ENCODE measurements at places on chromosomes 7 and 10.

GRCh38 chr7:46321556-46322205, 400.6 kb upstream of the IGFBP3 start:
- DNase-seq = peak; percentile 74

- no peak for DNase-seq
Observed at GRCh38 chr10:102038410-102038809, 17.6 kb downstream of the ARMH3 start.

GRCh38 chr7:108413782-108414492, 42.3 kb downstream of the NRCAM start:
- DNase-seq = peak; percentile 81

GRCh38 chr10:78756604-78757343, 312.0 kb upstream of the ZMIZ1 start:
- peak; percentile 96 for DNase-seq

DNA sequence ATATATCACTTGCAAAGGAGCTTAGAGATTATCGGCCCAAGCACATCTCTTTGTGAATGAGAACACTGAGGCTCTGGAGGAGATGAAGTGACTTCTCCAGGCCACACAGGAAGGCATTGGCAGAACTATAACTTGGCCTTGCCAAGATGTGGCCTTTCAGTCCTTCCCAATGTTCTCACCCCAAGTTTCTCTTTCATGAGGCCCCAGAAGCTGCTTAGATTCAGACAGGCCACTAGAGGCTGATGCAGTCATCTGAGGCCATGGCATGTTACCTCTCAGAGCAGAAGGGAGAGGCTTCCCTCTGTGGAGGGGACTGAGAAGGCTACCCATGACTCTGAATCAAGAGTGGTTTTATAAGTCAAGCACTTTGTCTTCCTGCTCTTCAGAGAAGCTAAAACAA, 1003.7 kb downstream of the LRMDA start:
- no peak for DNase-seq

GRCh38 chr7:47587976-47588375, 6.1 kb upstream of the TNS3 start:
- no peak for DNase-seq

DNA sequence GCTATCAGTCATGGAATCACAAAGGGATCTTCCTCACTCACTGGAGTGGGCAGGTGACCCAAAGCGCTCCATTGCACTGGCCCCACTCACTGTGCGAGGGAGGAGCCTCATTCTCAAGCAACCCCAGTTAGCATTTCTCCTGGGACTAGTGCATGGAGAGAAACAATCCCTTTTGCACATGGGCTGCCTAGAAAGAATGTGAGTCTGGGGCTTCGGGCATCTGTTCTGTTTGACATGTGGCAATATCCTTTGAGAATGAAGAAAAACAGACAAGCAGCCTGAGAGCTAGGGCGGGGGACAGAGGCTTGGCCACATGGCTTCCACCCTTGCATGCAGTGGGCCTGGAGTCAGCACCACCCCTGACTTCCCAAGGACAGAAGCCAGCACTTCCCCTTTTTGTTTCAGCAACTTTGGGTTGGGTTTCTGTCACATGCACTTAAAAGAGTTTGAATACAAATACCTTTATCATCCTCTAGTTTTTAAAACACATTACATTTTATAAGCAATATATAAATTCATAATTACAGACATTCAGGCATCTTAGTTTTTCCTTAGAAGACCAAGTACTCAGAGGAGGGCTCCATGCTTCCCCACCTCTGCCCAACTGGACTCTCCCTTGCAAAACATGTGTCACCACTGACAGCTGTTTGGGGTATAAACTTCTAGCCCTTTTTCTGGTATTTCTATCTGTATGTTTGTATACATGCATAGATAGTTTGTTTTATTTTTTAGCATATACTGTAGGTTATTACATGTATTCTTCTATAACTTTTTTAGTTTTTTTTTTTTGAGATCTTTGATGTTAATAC, 73.8 kb downstream of the RBM20 start:
- no peak for DNase-seq

GRCh38 chr10:15238555-15239335, 70.3 kb upstream of the NMT2 start:
- DNase-seq = peak; percentile 36

DNA sequence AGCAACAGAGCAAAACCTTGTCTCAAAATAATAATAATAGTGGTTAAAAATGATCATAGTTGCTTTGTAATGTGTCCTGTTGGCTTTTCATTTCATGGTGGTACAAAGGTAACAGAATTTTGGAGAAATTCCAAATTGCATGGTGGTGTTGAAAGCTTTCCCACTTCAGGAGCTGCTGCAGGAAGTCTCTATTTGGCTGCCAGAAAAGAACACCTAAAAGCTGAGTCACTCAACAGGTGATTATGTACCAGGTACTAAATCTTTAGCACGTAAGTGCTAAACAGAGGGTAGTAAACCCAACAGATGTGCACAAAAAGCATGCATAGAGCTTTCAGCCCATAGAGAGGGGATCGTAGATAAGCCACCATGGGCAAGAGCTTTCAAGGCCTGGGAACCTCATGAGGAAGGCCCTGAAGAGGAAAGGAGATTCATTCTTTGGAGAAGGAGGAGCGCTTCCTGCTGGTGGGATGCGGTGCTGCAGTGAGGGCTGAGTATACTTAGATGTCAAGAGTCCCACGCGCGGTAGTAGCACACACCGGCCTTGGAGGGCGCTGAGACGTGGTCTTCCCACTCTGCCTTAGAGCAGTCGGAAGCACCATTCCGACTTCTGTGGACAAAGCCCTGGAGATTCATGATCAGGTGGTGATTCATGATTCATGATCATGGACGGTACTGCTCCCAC, 118.7 kb downstream of the RALA start:
- DNase-seq = no peak

DNA sequence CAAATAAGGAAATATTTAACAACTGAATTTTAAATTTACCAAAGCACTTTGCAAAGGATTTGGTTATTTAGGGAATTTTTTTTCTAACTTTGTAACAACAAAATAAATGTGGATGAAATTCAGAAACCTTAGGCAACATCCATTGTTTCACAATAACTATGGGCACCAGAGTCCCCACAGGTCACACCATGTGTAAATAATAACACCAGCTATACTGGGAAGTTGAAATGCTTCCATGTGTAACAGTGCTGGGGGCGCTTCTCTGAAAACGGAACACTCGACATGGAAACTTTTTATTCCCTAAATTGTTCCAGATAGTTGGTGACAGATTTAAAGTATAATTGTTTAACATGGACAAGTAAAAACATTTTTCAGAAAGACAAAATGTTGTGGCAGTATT, 818.6 kb downstream of the TNS3 start:
- DNase-seq = no peak

DNA sequence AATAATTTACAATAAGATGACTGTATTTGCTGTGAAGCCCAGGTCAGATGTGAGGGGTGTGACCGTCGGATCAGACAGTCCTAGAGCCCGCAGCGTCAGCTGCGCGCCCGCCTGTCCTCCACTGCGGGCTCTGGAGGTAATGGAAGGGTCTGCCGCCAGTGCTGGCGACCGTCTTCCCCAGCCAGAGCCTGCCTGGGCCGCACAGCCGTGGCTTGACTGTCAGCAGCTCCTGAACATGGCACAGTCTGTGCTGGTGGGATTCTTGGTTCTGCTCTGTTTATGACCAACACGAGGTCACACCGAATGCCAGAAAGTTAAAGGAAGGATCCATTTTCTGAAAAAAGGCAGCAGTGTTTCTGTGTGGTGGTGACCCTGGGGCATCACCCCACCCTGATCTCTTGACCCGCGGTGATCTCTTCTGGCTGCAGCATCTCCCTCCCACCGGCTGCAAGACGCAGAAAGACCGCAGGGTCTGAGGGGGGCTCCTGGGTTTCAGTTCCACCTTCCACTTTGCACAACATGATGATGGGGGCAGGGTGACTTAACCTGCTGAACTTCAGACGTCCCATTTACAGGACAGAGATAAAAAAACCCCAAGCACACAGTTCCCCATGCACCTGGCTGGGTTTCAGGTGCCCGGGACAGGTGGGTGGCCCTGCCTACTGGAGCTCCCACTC, 103.7 kb downstream of the DNAJB6 start:
- DNase-seq = no peak

DNA sequence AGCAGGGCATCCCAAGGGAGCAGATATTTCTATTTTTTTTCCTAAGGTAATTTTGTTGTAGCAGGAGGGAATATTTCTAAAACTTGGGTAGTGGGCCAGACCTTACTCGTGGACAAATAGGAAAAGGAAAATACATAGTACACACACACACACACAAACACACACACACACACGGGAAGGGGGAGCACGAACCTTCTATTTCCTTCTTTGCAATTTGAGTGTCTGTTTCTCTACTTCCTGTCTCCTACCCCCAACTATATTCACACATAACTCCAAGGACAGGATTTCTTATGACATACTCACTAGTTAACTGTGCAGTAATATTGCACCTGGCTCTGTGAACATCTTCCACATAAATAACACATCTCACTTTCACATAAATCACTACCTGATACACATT, 4.4 kb downstream of the LDB1 start:
- DNase-seq = no peak

DNA sequence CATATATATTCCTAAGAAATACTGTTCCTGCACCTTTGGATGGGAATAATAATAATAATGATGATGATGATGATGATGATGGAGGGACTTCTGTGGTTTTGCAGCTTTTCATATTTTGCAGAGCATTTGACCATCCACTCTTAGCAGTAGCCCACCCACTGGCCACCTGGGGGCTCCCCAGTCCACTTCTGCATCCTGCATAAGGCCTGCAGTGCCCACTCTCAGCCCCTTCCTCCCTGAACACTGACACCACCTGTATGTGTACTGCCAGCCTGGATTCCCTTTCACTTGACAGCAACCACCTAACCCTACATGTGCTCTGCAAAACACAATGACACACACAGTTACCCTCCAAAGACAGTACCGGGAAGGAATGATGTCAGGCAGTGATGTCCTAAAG, 131.4 kb downstream of the ADAM12 start:
- DNase-seq = no peak

GRCh38 chr7:157627033-157627432, 290.2 kb downstream of the DNAJB6 start:
- no peak for DNase-seq

DNA sequence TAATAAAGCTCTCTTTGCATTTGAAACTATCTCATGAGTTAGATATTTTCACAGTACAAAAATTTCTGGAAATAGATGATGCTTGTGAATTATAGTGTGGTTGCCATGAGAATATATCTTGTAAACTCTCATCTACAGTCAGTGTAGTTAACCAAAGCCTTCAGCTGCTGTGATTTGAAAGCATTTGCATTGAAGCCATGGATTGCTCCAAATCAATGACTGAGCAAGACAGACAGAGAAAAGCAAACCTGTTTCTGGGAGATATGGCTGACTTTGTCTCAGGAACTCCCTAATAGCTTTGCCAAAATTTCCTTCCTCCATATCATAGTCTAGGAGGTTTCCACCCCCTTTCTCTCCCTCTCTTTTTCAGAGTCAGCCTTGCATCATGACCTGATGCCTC, 955.3 kb downstream of the REEP3 start:
- no peak for DNase-seq

DNA sequence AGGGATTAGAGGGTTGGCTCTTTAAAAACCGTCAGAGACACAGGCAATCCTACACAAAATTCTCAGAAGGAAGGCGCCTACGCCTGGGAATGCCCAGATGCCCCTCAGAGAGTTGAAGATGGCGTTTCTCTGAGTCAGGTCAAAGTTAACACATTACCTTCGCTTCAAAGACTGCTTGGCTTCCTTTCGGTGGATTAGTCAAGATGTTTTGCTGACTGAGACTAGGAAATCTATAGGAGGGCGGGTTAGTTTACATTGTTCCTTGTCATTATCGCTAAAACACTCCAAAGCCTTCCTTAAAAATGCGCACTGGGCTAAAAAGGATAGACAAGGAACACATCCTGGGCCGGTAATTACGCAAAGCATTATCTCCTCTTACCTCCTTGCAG, 995 bp upstream of the CFTR start:
- DNase-seq = no peak

DNA sequence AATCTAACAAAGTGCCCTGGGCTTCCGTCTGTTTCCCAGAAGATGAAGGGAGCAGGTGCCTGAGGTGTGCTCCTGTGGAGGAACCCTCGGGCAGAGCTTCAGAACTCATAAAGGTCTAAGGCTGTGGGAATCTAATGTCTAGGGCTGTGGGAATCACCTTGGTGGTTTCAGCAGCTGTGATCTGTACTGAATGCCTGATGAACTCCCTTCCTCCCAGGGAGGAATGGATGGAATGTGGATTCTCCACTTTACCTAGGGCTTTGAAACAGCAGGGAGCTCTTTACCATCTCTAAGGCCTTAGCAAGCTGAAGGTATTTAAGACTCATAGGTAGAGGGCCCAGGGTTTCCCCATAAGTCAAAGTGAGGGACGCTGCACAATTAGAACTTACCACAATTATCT, 36.0 kb upstream of the SEMA3E start:
- DNase-seq = no peak

GRCh38 chr10:49360271-49361177, 35.4 kb downstream of the DRGX start:
- DNase-seq = peak; percentile 68

DNA sequence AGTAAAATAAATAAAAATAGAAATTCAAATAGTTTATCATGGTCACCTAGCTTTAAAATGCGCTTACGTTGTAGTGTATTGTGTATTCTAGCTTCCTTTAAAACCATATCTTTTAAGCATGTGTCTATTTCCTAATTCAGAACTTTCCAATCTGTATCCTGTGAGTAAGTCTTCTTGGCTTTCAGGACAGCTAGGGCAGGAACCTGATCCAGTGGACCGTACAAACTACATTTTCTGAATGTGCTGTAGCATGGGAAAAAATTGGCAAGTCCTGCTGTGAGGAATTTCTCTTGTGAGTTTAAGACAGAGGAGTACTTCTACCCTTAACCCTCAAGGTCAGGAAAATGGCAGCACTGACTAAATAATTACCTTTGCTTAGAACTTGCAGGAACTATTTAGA, 12.1 kb downstream of the OPN1SW start:
- DNase-seq = no peak

DNA sequence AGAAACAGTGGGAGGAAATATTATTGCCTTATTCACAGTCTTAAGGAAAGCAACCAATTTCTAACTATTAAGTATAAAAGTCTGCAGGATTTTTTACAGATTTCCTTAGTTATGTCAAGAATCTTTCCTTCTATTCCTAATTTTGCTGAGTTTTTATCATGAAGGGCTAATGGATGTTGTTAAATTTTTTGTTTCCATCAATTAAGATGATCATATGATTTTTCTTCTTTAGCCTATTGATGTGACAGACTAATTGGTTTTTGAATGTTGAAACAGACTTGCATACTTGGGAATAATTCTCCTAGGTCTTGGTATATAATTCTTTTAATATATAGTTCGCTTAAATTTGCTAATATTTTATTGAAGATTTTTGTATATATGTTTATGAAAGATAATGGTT, 569.1 kb upstream of the KCND2 start:
- DNase-seq = no peak

GRCh38 chr7:38321515-38321944, 48.1 kb upstream of the TARP start:
- DNase-seq = peak; percentile 88

DNA sequence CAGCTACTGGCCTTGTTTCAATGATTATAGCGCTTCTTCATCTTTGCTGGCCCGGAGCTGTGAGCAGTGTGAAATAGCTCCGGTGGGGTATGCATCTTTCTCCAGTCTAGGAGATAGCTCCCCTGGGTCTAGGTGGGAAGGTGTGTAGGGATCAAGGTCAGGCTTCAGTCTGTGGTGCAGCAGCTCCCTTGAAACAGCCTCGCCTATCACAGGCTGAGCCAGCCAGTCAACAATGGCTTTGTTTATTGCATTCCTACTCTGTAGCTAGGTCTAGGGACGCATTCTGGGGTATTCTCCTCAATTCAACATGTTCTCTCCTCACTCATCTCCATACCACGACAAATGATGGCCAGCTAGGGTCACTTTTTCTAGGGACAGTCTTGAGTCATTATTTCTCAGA, 646.8 kb upstream of the IGFBP3 start:
- no peak for DNase-seq

Measured in fibroblast of skin of back (primary cell).